ENCODE measurements at places on chromosomes 13 and 19. TPM values are rescaled to one million over a fixed set of nuclear protein-coding genes. Genes with fewer than 3 reads are reported as not detected.
A peak's percentile ranks its signal among the peaks of the same experiment; 100 is the strongest.

Gene KIR3DL2
- total RNA-seq, result not detected

Gene GPR12
- total RNA-seq, result under 0.01 TPM

Gene LILRB1
- 2.1 TPM for total RNA-seq

Gene RASL11A
- total RNA-seq, result 14.1 TPM

Gene CGB1
- not detected for total RNA-seq

Gene NLRP11
- not detected for total RNA-seq

DNA sequence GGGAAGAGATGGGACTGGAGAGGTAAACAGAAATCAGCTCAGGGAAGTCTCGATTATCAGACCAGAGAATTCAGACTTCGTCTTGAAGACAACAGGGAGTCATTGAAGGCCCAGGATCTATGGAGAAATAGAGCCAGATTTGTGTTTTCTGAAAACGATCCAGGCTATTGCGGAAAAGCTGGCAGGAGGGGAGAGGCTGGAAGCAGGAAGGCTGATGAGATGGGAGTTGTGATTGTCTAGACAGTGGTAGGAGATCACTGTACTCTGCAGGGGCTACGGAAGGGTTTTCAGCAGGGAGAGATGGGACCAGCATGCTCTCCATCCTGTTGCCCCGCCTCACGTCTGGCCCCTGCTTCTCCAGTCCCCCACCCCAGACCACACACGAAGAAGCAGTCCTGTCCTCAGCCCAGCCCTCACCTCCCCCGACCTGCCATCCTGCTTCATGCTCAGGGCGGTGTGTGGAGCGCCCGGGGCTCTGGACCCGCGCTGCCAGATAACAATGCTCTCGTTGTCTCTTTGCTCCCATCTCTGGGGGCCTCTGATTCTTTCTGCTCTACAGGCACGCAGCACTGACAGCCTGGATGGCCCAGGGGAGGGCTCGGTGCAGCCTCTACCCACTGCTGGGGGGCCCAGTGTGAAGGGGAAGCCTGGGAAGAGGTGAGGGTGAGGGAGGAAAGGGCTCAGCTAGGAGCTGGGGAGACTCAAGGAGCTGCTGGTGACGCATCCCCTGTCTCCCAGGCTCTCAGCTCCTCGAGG lies 1.9 kb downstream of the ARHGAP33 start:
- H3K4me3 ChIP-seq, result no peak overlapping the region
- peaks cover 17% of the 10 kb centered on the region for H3K36me3 ChIP-seq
- DNase-seq, result no peak
- no peak overlapping the region for H3K27ac ChIP-seq
- H3K27me3 ChIP-seq, result no peaks in the 10 kb centered on the region

DNA sequence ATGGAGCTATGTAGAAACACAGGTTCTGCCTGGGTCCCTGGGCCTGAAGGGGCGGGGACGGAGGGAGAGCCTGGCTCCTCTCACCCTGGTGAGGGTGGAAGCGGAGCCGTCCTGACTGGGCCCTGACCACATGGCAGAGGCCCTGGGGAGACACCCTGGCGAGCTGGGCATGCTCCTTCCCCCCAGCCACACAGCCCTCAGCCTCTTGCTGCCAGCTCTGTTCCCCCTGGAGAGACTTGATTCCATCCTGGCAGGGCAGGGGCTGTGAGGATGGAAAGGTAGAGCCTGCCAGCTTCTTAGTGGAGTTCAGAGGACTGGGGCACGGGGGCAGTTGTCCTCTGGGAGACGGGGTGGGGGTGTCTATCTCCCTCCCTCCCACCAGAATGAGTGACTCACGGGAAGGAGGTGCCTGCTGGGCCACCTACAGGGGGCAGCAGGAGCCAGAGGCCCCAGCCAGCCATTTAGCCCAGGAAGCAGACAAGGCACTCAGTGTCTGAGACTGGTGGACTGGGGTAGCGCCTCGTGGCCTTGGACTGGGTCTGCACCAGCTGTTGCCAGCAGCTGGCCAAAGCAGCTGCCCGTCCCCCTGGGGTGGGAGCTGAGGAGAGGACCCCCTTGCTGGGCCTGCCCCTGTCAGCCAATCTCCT lies 22.8 kb upstream of the RNF17 start:
- no peaks in the 10 kb centered on the region for H3K36me3 ChIP-seq
- DNase-seq, result no peak
- no peak overlapping the region for H3K4me3 ChIP-seq
- no peaks in the 10 kb centered on the region for H3K4me1 ChIP-seq
- H3K27ac ChIP-seq, result no peak overlapping the region
- peaks cover 25% of the 10 kb centered on the region for H3K27me3 ChIP-seq

GRCh38 chr19:8404391-8405151 lies 8.5 kb upstream of the MARCHF2 start:
- DNase-seq, result no peak
- H3K27me3 ChIP-seq, result no peaks in the 10 kb centered on the region
- no peak overlapping the region for H3K4me3 ChIP-seq

GRCh38 chr13:32036126-32036695 lies 4.6 kb downstream of the FRY start:
- peaks cover 81% of the 10 kb centered on the region for H3K4me1 ChIP-seq
- H3K4me3 ChIP-seq, result no peak overlapping the region
- H3K27me3 ChIP-seq, result no peaks in the 10 kb centered on the region
- H3K36me3 ChIP-seq, result no peaks in the 10 kb centered on the region
- DNase-seq, result no peak
- peak overlapping the region; percentile 93 for H3K27ac ChIP-seq

- H3K4me3 ChIP-seq, result no peak overlapping the region
- H3K27ac ChIP-seq, result no peak overlapping the region
- DNase-seq, result peak; percentile 61
- H3K4me1 ChIP-seq, result peaks cover under 1% of the 10 kb centered on the region
- no peaks in the 10 kb centered on the region for H3K27me3 ChIP-seq
- peaks cover 32% of the 10 kb centered on the region for H3K36me3 ChIP-seq
Observed at GRCh38 chr19:41871573-41872383, 5.3 kb upstream of the CD79A start.

DNA sequence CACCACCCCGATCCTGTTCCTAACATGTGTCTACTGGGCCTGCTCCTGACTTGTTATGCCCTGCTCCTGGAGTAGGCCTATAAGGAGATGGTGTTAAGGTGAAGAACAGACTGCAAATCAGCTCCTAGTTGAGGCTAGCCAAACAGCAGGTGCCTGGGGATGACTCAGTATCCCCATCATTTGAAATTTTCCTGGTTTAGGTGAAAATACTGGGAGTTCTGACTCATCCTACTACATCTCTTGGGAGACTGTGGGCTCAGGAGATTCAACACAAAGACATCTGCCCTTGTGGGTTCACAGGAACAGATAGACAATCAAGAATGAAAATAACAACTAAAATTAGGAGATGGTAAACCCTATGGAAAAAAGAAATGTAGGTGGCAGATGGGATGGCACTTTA lies 41.2 kb downstream of the BRD4 start:
- no peak overlapping the region for H3K4me3 ChIP-seq
- no peak overlapping the region for H3K27ac ChIP-seq
- H3K4me1 ChIP-seq, result peaks cover 100% of the 10 kb centered on the region
- no peaks in the 10 kb centered on the region for H3K36me3 ChIP-seq
- no peak for DNase-seq

GRCh38 chr13:105395041-105395440 lies 1140.4 kb downstream of the EFNB2 start:
- DNase-seq, result no peak
- H3K4me3 ChIP-seq, result no peak overlapping the region
- no peak overlapping the region for H3K27ac ChIP-seq
- no peaks in the 10 kb centered on the region for H3K36me3 ChIP-seq
- H3K4me1 ChIP-seq, result no peaks in the 10 kb centered on the region

DNA sequence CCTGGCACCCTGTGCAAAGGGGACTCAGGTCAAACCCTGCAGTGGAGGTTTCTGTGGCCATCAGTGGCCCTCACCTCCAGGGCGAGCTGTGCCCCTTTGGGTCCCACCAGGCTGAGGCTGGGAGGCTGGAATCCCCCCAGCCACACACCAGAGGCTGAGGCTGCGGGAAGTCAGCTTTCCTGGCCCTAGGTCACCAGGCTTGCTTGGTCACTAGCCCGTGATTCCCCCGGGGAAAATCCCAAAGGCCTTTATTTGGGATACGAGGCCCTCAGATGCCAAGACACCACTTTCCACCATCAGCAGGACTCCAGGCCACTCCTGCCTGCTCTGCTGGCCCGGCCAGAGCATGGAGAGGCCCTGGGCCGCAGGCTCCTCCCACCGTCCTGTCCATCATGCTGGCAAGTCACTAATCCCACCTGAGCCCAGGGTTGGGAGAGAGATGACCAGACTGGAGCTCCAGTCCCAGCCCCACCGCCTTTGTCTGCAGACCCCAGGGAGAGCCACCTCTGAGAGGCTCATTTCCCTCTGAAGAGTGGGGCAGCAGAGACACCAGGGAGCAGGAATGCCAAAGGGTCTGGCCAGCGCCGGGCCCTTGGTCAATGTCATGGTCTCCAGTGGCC lies 4.7 kb downstream of the NKPD1 start:
- H3K36me3 ChIP-seq, result no peaks in the 10 kb centered on the region
- peaks cover 31% of the 10 kb centered on the region for H3K27me3 ChIP-seq

DNA sequence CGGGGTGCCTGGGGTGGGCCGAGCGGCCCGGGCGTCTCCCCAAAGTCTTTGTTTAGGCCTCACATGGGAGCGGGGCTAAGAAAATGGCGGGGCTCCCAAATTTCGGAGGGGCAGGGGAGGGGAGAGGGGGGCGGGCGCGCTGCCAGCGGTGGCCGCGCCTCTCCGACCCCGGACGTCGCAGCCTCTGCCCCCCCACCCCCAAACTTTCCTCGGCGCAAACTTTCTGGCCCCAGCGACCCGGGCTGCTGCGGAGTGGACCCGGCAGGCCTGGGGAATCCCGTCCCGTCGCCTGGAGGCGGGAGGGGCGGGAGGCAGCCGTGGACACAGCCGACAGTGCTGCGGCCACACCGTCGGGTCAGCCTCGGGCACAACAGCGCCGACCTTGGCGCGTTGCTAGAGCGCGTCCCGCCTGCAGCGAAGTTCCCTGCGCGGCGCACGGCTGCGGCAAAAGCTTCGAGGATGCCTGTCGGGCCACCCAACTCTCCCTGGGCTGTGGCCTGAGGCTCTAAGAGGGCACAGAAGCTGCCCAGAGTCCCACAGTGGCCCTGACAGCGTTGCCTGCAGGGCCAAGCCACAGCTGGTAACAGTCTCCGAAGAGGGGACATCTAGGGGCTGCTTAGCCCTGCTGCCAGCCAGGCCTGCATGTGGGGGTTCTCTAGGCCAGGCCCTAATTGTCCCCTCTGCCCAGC lies 1.3 kb downstream of the NFIX start:
- H3K27me3 ChIP-seq, result no peaks in the 10 kb centered on the region
- DNase-seq, result no peak
- peak overlapping the region; percentile 94 for H3K4me3 ChIP-seq
- H3K36me3 ChIP-seq, result no peaks in the 10 kb centered on the region
- peak overlapping the region; percentile 92 for H3K27ac ChIP-seq

DNA sequence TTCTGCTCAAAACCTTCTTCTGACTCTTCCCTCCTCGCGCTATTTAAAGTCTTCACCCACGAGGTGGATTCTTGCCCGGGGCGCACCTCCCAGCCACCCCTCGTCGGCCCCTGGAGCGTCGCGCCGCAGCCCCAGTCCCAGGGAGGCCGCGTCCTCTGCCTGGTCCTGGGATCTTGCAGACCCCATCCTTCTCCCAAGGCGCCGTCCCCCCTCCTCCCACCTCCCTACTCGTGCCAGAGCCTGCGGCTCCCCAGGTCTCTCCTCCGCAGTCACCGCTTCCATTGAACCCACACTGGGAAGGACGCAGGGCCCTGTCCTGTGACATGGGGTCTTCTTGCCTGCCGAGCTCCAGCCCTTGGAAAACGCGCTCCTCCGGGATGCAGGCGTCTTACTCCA lies 486 bp downstream of the ZNF808 start:
- peaks cover 10% of the 10 kb centered on the region for H3K4me1 ChIP-seq
- H3K36me3 ChIP-seq, result peaks cover 1% of the 10 kb centered on the region
- peak overlapping the region; percentile 67 for H3K4me3 ChIP-seq
- peak overlapping the region; percentile 92 for H3K27ac ChIP-seq
- peak; percentile 67 for DNase-seq

GRCh38 chr19:29629836-29630534 lies 23.9 kb downstream of the POP4 start:
- H3K4me3 ChIP-seq, result no peak overlapping the region

GRCh38 chr13:34523406-34523805 lies 418.7 kb upstream of the NBEA start:
- no peaks in the 10 kb centered on the region for H3K36me3 ChIP-seq
- no peaks in the 10 kb centered on the region for H3K4me1 ChIP-seq
- H3K27me3 ChIP-seq, result no peaks in the 10 kb centered on the region
- H3K27ac ChIP-seq, result no peak overlapping the region
- H3K4me3 ChIP-seq, result no peak overlapping the region

DNA sequence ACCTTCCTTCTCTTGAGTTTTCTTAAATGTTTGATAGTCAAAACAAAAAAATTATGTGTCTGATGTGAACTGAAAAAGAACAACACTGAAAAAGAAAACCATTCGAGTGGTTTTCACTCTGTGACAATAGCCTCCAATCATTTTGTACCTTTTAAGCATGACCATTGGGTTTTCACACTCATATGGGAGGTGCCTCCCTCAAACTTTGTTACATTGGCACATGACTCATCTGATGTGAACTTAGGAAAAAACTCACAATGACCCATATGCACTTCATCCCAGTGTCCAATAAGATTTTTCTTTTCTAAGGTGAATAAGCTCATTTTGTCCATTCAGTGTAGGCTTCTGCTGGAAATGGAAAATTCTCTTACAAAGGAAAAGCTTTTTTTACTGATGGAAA lies 66.6 kb upstream of the XPO4 start:
- H3K27ac ChIP-seq, result no peak overlapping the region
- no peaks in the 10 kb centered on the region for H3K27me3 ChIP-seq
- H3K4me3 ChIP-seq, result no peak overlapping the region
- DNase-seq, result no peak
- H3K36me3 ChIP-seq, result peaks cover 7% of the 10 kb centered on the region

DNA sequence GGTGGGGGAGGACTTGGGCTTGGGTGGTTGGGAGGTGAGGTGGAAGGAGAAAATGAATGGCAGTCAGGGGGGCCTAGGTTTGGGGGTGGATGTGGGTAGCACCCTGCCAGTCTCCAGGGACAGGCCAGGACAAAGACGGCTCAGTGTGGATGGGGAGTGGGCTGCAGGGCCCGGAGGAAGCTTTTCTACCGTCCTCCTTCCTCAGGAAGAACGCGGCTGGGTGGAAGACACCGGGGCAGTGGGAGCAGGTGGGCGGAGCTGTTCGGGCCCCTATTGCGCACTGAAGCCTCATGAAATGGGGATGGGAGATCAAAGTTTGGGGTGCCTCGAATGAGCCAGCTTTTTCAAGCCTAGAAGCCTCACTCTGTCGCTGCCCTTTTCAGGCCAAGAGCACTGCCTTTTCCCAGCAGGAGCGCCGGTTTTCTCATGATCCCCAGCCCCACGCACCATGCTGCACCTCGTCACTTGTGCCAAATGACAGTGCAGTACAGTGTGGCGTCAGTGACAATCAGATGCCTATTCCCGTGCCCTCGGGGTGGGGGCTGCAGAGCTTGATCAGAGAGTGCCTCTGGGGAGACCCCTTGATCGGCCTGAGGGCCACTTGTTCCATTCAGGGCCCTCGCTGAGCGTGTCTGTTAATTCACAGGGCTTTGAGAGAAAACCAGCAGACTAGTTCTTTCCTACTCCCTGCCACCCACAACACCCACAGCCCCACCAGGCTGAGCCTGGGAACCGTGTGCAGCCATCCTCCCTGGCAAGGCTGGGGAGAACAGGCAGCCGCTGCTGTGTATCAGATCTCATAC lies 1.5 kb downstream of the CALM3 start:
- H3K4me3 ChIP-seq, result peak overlapping the region; percentile 73
- H3K27ac ChIP-seq, result peak overlapping the region; percentile 93
- H3K36me3 ChIP-seq, result peaks cover 18% of the 10 kb centered on the region
- no peaks in the 10 kb centered on the region for H3K27me3 ChIP-seq
- DNase-seq, result peak; percentile 62

- no peaks in the 10 kb centered on the region for H3K27me3 ChIP-seq
- no peak overlapping the region for H3K4me3 ChIP-seq
- no peak overlapping the region for H3K27ac ChIP-seq
- peaks cover 49% of the 10 kb centered on the region for H3K4me1 ChIP-seq
- no peaks in the 10 kb centered on the region for H3K36me3 ChIP-seq
Observed at GRCh38 chr13:99506634-99507033, 5.4 kb downstream of the TM9SF2 start.
